ENCODE measurements at places on chromosomes 1 and 21. TPM values are rescaled to one million over a fixed set of nuclear protein-coding genes. Genes with fewer than 3 reads are reported as not detected.

Gene OR2L3
- not detected for polyA plus RNA-seq

Gene ARHGAP30
- 138 TPM for polyA plus RNA-seq

Gene ZBTB37
- polyA plus RNA-seq, result 2.0 TPM

Gene CELA3A
- not detected for polyA plus RNA-seq

Gene HAPLN2
- polyA plus RNA-seq, result not detected

Gene ADCY10
- polyA plus RNA-seq, result 0.49 TPM

Gene LIPI
- polyA plus RNA-seq, result not detected

Gene ENSA
- polyA plus RNA-seq, result 73.9 TPM

Gene CD5L
- polyA plus RNA-seq, result not detected

Gene SPRR5
- not detected for polyA plus RNA-seq

Gene NPL
- 4.8 TPM for polyA plus RNA-seq

Gene TAS1R1
- polyA plus RNA-seq, result not detected

Gene LCE2C
- not detected for polyA plus RNA-seq

Gene LCA5L
- not detected for polyA plus RNA-seq

Gene FCER1A
- not detected for polyA plus RNA-seq

Gene BMP8B
- 0.14 TPM for polyA plus RNA-seq

Gene RGS8
- polyA plus RNA-seq, result not detected

Gene VN1R5
- polyA plus RNA-seq, result not detected

Gene GPR25
- 41.1 TPM for polyA plus RNA-seq

Gene TRNP1
- polyA plus RNA-seq, result not detected

Gene OR2T33
- polyA plus RNA-seq, result not detected

Gene ABCG1
- polyA plus RNA-seq, result 11.6 TPM

Gene MIXL1
- polyA plus RNA-seq, result 1.6 TPM

Gene OR2T8
- polyA plus RNA-seq, result not detected
